Fibroblast of skin of back (primary cell): ENCODE measurements at places on chromosomes 13 and 19.
A peak's percentile ranks its signal among the peaks of the same experiment; 100 is the strongest.

- DNase-seq: no peak
Observed at GRCh38 chr13:102293723-102294122, 108.1 kb downstream of the FGF14 start.

- DNase-seq: peak; percentile 15
Observed at GRCh38 chr13:76992548-76993001, 694 bp downstream of the CLN5 start.

- DNase-seq: no peak
Observed at GRCh38 chr13:43688227-43688907, 98.4 kb downstream of the ENOX1 start.

DNA sequence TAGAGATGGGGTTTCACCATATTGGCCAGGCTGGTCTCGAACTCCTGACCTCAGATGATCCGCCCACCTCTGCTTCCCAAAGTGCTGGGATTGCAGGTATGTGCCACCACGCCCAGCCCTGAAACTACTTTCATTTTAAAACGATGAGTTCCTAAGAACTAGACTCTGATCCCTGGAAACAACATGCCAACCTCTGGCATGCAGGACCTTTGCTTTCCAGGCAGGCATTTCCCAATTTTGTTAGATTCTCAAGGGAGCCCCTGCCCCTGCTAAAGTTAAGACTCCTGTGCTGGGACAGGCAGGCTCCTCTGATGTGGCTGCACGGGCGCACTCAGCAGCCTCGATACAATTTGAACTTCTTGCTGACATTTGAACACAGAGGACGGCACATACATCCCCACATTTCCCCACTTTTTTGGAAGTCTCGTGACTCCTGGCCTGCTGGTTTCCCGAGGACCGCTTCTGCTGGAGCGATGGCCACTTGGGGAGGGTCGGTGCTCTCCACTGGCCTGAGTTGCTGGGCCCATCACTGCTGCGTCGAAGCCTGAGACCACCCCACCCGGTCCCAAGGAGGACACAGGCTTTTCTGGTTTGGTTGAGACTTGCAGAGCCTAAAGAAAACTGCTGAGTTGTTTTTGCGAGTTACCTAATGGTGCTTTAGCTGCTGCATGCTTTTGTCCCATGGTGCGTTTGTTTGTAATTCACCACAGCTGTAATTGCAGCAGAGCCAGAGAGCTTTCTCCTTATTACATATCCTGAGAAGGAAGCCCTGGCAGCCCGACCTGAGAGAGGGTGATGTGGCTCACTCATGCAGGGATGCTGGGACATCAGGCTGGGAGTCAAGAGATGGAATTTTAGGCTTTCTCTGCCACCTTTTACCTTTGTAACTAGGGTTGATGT lies 8.2 kb downstream of the ATP11A start:
- no peak for DNase-seq
